NCI-H748 treated with DMSO at 0.1 percent for 48 hours (cell line): ENCODE measurements at places on chromosomes 11 and 22.

DNA sequence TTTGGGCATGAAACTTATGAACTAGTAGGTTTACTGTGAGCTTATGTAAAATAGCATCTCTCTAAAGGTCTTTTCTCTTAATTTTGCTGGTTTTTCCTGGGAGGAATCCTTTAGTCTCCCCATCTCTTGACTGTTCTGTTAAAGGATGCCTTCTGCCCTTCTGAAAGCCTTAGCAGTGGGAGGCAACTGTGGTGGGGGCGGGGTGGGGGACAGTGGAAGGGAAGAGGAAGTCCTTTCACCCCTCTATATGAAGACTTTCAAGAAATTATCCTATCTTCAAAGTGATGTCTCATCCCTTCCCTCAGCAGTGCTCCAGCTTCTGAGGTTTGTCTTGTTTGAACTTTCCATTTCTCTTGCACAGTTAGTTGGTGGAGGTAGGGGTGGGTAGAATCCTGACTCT is 73.1 kb downstream of the ELP4 start:
- DNase-seq = no peak

DNA sequence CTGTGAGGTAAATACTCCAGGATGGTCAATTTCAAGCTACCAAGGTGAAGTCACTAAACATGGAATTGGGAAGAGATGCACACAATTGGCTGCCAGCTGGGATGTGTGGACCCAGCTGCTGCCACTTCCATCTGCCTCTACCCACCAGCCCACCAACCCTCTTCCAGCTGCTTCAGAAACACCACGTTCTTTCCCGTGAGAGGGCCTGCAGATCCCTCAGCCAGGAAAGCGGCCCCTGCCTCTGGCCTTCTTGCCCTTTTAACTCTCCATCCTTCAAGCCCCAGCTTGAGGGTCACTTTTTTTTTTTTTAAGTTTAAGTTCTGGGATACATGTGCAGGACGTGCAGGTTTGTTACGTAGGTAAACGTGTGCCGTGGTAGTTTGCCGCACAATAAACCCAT is 20.0 kb downstream of the PRG3 start:
- no peak for DNase-seq

DNA sequence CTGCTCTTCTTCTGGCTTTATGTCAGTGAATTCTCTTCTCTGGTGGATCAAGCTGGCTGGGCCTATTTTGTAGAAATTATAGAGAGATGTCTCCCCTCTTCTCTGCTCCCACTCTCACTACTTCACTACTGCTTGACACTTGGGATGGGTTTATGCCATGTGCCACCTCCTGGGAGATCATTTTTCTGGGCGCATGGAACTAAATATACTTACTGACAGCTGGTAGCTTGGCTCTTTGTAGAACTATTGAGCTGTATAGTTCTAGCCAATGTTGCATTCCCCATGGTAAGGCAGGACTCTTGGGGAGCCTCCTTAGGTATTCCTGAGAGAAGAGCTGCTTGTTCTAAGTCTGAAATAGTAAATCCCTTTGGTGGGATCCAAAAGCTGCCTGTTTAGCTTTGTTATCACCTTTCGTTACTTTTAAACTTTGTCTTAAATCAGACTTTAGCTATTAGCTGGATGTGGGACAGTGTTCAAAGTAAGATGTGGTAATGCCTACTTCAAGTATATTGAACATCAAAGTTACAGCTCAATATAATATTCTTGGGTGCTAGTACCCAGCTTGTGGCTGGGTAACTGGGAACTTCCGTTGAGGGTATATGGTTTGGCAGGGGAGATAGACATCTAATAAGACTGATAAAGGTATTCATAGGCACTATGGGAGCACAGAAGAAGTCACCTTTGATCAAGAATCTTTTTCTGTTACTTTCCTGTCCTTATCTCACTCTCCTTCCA is 87.5 kb upstream of the RRM1 start:
- DNase-seq = no peak

DNA sequence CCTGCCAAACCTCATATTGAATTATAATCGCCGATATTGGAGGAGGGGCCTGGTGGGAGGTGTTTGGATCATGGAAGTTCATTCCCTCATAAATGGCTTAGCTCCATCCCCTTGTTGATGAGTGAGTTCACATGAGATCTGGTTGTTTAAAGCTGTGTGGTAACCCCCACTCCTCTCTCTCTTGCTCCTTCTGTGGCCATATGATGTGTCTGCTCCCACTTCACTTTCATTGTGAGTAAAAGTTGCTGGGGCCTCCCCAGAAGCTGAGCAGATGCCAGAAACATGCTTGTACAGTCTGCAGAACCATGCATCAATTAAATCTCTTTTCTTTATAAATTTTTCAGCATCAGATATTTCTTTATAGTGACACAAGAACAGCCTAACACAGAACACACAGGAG is 929.0 kb upstream of the FAT3 start:
- DNase-seq = no peak

DNA sequence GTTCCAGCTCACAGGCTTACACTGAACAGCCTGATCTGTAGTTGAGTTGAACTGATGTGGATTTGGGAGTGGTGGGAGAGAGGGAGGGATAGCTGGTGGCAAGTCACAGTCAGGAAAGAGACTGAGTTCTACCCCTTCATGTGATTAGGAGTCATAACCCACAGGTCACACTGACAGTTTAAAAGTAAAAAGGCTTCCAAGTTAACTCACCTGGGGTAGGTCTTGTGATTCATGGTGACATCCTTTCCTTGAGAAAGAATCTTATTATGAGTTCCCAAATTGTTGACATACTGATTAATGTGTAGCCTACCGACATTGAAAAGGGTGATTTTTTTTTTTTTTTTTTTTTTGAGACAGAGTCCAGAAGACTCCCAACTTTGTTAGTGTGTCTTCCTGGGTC is 5.4 kb downstream of the IZUMO1R start:
- DNase-seq = no peak

DNA sequence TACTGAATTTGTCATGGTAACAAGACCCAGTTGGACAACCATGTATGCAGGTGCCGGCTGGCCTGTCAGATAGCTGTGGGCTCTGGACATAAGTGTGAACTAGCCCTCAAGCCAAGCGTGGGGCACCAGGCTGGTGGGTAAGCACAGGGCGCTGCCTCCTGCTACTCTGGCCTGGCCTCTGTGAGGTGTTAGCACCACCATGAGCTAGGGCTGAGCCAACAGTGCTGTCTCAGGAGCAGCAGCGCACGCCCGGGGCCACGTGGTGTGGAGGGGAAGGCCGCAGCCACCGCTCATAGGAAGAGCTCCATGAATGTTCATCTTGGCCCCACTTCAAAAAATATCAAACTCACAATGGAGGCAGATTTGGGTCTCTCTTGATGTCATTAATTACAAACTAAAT is 35.3 kb upstream of the GNB1L start:
- DNase-seq = no peak

DNA sequence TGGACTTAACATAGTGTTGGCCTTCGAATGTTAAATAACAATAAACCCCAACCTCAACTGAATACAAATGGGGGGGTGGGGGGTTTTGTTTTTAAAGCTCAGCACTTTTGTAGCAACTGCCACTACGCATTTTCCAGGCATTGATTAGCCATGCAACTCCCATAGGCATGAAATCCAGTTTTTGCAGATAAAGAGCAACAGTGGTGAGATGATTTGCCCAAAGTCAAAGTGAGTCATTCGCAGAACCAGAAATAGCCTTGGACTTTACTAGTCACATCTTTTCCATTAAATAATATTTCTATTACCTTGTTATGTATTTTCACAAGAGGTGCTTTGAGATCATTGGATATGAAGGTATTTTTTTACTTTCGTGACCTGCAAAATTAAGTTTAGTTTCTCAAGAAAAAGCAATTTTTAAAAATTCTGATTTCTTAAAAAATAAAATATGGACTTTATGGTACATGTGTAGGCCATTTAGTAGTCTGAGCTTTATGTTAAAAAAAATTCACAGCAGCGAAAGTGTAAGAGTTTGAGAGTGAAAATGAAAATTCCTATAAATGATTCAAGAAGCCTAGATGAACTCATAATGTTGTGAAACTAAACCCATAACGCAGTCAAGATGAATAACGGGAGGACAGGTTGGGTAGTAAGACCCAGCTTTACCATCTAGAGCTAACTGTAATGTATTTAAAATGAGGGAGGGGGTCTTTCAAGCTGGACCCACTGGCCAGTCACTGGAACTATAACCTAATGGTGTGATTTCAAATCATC is 1.9 kb upstream of the PHF21A start:
- DNase-seq = no peak

DNA sequence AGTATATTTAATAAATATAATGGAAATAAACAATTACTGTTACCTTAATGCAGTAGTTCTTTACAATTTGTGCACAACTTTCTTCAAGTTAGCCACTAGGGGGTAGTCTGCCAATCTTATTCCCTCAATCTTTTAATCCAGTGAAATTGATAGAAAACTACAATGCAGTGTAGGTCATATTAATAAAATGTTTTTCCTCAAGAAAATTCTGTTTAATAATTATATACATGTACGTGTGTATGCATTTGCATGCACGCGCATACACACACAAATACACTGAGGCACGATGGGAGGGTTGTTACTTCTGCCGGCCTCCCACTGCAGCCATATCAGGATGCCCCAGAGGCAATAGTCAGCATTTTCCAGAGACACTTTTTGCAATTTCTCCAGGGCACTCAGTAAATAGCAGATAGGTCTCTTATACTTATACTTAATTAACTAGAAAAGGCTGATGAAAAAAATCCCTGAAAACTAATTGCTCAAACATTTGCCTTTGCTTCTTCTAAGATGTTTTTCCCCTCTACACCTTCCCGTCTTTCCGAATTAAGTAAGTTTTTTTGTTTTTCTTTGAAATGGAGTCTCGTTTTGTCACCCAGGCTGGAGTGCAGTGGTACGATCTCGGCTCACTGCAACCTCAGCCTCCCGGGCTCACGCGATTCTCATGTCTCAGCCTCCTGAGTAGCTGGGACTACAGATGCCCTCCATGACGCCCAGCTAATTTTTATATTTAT is 3.1 kb downstream of the GAB2 start:
- no peak for DNase-seq

DNA sequence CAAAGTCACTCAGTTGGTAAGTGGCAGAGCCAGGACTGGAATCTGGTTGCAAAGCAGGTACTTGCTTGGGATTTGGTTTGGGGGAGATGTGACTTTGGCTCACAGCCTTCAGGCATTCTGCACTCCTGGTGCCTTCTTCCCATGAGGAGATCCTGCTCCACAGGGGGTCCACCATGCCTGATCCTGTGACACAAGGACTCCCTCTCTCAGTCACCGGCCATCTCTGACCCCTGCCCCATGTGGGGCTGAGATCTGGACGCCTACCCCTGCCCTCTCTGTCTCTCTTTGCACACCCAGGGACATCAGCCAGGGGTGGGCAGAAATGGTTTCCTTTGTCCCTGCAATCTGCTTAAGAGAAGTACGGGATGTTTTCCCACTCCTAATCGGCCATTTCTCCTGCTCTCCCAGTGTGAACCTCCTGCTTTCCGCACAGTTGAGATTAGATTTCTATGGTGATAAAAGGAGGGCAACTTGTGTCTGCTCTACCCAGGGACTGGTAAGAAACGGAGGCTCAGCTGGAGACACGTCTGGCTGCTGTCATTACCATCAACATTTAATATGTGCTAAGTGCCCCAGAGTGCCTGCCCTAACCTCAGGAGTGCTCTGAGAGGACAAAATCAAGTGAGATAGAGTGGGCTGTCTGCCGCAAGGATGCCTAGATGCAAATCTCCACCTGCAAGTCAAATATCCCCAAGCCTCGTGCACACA is 11.1 kb upstream of the FXYD6 start:
- DNase-seq = no peak

- DNase-seq = no peak
These were observed 268.6 kb downstream of the TBC1D22A start for GRCh38 chr22:47030881-47031627.

DNA sequence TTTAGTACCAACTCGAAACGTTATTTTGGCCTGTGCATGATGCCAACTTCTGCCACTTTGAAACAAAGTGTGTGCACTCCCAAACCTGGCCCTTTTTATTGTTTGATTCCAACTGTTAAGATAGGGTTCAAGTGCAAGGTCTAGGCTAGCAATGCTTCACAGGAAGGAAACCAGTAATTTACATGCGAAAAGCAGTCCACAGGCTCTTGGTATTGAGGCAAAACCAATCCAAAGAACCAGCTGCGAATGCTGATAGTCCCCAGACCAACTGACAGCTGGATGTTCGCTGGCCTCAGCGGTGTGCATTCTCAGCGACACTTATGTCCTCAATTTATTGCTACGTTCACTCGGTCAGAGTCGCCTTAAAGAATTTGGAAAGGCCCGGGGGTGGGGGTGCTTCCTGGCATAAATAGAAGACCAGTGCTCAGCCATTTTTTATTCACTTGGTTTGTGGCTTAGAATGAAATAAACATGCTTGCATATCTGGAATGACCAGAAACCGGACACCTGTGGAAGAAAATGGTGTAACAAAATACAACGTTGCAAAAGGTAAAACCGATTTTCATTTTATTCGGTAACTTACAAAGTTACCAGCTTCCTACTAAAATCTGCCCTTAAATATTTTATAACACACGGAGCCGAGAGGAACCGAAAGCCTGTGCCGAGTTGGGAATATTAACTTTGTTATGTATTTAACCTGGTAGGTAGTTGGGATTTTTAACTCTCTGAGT is 1.6 kb downstream of the CPT1A start:
- no peak for DNase-seq

GRCh38 chr11:58023435-58023931 is at the start of gene OR9Q1:
TSS of gene OR9Q1 (plus strand) at chr11:58023881. CDS start at chr11:58179445, 155,564 bp downstream.
- no peak for DNase-seq

GRCh38 chr22:44931077-44931540 is 78.7 kb downstream of the PHF21B start:
- no peak for DNase-seq

DNA sequence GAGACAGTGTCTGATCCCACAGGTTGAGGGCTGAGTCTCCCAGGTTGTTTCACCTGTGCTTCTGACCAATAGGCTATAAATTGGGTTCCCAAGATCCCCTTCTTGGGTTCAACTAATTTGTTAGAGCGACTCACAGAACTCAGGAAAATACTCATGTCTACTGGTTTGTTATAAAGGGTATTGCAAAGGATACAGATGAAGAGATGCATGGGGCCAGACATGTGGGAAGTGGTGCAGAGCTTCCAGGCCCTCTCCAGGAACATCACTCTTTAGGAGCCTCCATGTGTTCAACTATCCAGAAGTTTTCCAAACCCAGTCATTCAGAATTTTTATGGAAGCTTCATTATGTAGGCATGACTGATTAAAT is 4.7 kb downstream of the KLHL22 start:
- DNase-seq = no peak

DNA sequence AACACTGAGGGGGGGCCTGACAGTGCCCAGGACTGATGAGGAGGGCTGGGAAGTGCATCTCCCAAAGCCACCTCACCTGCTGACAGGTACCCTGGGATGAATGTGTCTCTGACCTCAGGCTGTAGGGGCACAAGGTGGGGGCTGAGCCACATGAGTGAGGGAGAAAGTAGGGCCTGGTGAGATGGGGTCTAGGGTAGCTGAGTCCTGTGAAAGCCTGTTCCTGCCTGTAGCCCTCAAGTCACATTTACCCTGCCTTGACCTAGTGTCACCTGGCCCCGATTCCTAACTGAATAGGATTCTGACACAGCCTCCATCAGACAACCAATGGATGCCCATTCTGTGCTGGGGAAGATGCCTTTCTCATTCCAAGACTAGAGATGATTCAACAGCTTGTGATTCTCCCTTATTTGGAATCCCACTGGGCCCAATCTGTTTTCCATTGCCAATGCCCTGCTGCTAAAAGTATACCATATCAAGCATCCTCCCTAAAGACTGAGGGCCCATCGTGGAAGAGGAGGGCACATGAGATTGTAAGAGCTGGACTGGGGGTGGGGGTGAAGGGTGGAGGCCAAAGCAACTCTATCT is 11.1 kb upstream of the RFPL1 start:
- no peak for DNase-seq
